ENCODE measurements at places on chromosomes 5 and 9.

GRCh38 chr5:141362719-141363118 is 1.2 kb upstream of the PCDHGA5 start:
- no peak for DNase-seq

- DNase-seq: no peak
These were observed at the start of gene LEAP2 for GRCh38 chr5:132873119-132873929. TSS of gene LEAP2 (plus strand) at chr5:132873668. CDS start at chr5:132873695, 27 bp downstream.

GRCh38 chr9:89109666-89110065 is 69.0 kb downstream of the SHC3 start:
- no peak for DNase-seq

DNA sequence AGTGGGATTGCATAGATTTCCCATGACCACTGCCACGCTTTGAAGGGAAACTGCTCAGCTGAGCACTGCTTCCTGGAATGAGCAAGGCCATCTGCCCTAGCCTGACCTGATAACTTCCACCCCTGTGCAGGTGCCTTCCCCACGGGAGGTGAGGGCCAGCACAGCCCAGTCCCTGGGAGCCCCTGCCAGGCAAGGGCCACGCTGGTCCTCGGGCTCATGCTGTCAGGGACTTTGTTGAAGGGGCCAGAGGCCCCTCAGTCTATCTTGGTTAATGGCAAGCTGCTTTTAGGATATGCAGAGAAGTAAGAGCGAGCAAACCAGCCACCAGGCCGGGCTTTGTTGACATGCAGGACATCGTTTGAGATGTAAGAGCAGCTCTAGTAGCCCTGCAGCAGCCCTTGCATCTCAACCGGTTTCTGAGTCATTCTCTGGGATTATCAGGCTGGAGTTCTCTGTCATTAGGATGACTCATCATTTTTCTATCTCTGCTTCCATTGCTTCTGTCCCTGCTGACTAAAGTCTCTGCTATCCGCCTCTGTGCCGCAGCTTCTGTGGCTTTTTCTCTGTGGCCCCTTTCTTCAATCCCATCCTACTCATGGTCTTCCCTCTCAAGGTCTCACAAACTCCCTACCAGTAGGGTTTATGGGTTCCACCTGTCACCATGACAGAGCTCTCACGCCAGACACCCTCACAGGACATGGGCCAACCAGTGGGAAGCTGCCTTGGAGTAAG is 30.6 kb upstream of the IQGAP2 start:
- DNase-seq: peak; percentile 94

DNA sequence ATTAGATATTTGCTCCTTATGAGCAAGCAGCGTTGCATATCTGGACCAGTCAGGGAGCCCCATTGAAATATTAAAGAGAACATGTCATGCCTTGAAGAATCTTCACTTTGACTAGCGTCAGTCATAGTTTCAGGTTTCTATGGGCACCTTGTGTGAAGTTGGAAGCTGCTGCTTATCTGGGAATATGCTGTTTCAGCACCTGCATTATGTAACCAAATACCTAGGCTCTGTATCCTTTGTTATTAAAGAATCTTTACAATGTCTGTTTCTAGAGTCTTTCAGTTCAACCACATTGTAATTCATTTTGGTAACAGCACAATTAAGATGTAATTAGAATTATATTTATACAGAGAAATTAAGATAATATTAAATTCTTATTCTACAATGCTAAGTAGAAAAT is 818.8 kb upstream of the TYRP1 start:
- DNase-seq: no peak

GRCh38 chr5:180142021-180142765 is 66.8 kb downstream of the RASGEF1C start:
- DNase-seq: no peak

DNA sequence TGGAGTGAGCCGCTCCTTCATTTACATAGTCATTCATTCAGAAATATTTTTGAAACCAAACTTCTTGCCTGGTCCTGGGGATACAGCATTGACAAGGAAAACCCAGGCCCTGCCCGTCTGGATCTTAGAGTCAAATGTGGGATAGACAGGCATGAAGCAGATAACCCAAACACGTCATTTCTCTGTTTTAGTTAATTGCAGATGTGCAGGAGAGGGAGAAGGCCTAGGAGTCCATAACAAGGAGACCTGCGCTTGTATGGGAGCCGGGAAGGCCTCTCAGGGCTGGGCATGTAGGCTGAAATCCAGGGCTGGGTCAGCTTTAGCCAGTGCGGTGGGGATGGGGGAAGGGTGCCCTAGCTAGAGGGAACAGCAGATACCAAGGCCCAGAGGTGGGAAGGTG is 43.3 kb downstream of the PRRX2 start:
- DNase-seq: no peak

- peak; percentile 24 for DNase-seq
These were observed 37.1 kb upstream of the FAM169A start for GRCh38 chr5:74903165-74903787.

- DNase-seq: no peak
These were observed 765.3 kb downstream of the MTRR start for GRCh38 chr5:8634219-8634618.

DNA sequence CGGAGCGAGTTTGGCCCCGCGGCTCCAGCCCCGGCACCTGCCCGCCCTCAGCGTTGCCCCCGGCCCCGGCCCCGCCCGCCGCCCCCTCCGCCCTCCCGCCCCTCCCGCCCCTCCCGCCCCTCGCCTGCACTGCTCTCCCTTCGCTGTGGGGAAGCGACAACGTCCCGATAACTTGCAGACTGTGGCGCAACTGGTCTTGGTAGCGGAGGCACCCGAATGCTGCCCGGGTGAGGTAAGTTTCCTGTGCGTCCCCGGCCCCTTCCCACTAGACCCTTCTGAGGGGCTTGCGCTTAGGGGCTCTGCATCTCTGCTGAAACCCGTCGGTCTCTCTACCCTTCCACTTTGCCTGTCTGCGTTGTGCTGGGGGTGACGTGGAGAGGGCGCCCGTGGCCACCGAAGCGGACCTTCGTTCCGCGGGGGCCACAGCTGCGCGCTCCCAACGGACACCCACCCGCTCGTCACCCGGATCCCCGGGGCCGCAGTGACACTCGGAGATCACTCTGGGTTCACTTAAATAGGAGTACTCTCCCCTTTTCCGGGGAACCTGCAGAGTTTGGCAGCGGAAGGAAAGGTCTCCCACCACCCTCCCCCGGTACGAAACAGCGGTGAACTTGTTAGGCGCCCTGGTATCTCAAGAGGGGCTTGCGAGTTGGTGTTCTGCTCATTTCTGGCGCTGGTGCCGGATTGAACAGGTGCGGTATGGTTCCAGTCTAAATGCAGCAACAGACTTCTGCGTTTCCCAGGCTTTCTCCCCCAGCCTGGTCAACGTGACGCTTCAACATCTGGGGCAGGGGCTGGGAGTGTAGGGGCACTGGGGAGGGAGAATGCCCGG is 707 bp downstream of the PIP5K1B start:
- DNase-seq: peak; percentile 5

GRCh38 chr9:128370367-128370751 is 815 bp upstream of the URM1 start:
- no peak for DNase-seq

Measured in M059J (cell line).